ENCODE measurements at places on chromosomes 5 and 9. TPM values are rescaled to one million over a fixed set of nuclear protein-coding genes. Genes with fewer than 3 reads are reported as not detected.

GDF9 gene
- 0.21 TPM for total RNA-seq

DNA sequence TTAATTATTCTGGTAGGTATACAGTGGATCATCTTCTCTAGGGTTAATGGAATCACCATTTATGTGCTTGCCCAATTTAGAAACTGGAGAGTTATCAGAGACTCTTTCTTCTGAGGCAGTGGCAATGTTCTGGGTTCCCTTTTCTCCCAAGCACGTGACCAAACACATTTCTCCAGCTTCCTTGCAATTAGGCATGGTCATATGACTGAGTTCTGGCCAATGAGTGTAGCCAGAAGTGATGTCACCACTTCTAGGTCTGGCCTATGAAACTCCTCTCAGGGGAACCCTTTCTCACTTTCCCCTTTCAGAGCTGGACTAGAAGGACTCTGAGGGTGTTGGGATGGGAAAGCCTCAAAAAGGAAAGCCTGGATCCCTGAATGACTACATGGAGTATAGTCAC, 172.0 kb downstream of the NSG2 start:
- DNase-seq: no peak

BTNL8 gene
- total RNA-seq: 0.18 TPM

- no peak for DNase-seq
Observed at GRCh38 chr9:88803546-88804253, 187.6 kb upstream of the S1PR3 start.

NSG2 gene
- total RNA-seq: not detected

- DNase-seq: no peak
Observed at GRCh38 chr5:96260009-96260408, 173.0 kb downstream of the PCSK1 start.

DNA sequence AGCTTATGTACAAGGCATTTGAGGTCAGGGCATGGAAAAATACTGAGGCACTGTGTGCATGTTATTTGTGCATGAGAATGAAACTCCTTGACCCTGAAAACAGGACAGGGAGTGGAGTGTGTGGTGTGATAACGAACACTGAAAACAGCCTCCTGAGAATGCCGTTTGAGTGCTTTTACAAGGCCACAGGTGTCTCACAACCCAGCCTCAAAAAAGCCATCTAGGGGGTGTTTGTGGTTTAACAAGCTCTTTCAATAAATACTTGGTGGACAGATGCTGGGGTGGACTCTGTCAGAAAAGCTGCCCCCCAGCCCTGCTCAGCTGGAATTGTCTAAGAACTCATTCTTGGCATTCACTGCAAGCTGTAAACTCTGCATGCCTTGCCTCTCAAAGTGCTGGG, 94.0 kb upstream of the SLC25A48 start:
- no peak for DNase-seq

COL5A1 gene
- total RNA-seq: 6.5 TPM

GRCh38 chr5:150502106-150502505, 5.8 kb upstream of the NDST1 start:
- DNase-seq: peak; percentile 49
